ENCODE measurements at places on chromosomes 2 and 18.

DNA sequence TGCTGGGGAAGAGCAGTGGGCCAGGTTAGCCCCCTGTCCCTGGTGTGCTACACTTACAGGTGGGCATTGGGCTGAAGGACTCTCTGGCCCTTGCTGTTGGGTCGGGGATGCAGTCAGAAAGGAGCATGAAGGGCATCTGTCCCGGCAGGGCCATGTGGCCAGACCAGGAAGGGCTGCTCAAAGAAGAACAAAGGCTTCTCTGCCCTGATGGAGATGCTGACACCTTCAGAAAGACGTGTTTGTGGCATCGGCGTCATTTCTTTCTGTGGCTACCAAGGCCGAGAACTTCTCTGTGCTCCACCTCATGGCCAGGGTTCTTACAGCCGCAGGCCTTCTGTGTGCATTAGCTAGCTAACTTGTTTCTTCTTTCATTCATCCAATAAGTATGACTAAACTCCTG, 239.1 kb downstream of the FAM210A start:
- no peak for DNase-seq

- no peak for DNase-seq
Measured at GRCh38 chr2:120440521-120441350, 94.8 kb downstream of the INHBB start.

DNA sequence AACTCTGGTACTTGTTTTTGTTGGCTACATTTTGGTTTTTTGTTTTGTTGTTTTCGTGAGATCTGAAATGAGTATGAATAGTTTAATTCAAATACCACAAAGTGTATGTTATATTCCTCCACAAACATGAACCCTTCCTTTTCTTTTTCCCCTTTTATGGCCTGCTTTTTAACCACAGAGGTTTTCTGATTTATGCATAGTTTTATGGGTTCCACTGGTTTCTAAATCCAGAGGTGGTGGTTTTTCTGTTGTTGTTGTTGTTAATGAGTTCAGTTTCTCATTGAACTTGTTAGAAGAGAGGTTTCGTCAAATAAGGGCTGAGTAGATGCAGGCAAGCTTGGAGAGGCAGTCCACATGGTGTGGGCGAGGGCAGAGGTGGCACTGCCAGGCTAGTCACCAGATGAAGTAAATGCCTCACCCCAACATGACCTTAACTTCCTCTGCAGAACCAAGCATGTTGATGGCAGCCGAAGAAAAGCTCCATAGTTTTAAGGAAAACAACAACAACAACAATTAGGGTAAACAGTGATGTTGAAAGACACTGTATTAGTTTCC, 72.5 kb downstream of the RIF1 start:
- DNase-seq = no peak

DNA sequence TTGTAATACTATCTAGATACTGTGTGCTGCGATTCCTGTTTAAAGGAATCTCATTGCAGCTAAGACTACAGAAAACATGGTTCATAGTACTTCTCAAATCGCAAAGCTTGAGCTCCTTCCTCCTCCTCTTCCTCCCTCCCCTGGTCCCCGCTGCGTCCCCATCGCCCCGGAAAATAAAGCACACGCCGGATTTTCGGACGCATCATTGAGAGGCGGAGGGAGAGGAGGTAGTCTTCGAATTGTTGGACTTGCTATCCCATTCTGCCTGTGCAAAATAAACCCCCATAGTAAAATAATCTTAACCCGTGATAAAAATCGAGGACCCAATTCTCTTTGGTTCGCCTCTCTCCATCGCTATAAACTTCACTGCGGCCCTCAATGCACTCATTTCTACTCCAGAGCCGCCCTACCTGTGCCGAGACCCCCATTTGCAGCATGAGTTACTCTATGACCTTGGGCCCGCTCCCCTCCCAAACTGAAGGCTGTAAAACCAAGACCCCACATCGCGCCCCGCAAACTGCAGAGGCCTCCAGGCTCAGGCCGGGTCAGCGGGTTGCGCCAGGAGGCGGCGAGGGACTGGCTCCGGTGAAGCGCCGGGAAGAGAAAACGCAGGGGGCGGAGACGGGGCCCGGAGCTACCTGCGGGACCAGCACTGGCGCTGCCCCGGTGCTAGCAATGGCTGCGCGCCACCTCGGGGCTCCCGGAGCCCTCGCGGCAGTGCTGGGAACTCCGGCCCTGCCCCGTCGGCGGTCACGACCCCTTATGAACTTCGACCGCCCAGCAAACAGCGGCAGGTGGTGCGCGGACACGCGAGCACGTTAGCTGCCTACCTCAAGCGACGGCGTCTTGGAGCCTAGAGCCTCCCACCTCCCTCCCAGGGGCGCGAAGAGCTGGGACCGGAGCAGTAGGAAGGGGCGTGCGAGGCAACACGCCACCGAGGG, 649 bp downstream of the ESCO1 start:
- DNase-seq = no peak

GRCh38 chr2:162277381-162277780, 34.1 kb upstream of the FAP start:
- no peak for DNase-seq

DNA sequence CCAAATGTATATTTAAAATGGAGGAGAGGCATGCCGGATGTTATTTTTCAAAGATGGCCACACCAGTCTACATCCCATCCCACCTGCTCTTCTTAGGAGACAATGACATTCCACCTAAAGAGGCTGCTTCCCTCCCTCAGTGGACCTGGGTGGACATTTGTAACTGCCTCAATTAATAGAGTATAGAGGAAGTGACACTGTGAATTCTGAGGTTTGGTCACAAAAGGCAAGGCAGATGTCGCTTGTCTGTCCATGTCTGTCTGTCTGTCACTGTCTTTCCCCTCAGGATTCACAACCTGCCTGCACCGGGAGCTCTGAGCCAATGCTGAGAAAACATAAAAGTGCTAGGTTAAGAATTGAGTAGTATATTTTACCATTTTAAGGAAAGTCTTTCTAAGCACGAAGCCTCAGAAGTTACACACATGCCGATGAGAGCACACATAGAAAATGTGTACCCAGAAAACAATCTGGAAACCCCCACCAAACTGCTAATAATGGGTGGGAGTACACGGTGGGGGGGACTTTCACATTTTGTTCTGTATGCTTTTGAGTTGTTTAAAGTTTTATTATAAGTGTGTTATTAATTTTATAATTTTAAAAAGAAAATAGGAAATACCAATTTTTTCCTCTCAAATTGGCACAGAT, 21.0 kb downstream of the MIB1 start:
- no peak for DNase-seq

DNA sequence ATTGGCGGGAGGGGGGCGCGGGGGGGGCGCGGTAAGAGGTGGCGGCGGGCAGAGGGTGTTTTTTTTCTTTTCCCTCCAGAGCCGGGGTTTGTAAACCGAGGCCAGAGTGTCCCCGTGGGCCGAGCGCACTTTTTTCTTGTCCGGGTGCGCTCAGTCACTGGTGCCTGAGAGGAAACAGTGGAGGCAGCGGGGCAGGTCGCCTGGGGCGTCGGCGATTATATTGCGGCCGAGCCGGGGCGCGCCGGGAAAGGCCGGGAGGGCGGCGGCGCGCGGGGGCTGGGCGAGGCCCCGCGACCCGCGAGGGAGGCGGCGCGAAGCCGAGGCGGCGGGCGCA, 275 bp downstream of the HOXD8 start:
- DNase-seq = no peak

- DNase-seq = no peak
Measured at GRCh38 chr18:59232309-59233016, 12.5 kb downstream of the GRP start.

- DNase-seq = no peak
Measured at GRCh38 chr2:8296306-8296705, 385.6 kb upstream of the ID2 start.

- peak; percentile 84 for DNase-seq
Measured at GRCh38 chr2:68441179-68441993, 25.7 kb downstream of the FBXO48 start.

DNA sequence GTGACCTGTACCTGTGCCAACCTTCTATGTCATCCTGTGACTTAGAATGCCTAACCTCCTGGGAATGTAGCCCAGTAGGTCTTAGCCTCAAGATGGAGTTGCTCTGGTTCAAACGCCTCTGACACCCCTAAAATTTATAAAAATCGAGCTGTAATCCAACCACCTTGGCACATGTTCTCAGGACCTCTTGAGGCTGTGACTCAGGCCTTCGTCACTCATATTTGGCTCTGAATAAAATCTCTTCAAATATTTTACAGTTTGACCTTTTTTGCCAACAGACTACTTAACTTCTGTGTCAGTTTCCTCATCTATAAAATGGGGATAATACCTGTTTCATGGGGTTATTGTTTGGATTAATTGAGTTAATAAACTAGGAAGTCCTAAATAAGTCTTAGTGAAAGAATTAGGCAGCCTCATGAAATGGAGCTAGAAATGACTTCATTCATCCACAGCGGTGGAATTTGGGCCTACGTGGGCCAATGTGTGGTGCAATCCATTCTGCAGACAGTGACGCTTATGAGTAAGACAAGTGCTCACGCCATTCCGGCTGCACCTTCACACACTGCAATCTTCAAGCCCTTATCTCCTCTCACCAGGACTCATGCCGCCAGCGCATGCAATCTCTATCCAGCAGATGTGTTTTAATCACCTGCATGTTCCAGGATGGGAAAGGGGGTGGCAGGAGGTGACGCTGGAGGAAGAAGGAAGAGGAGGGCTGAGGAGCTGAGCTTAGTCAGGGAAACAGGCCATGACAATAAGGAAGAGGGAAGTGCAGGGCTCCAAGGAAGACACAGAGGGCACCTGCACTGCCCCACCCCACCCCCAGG, 2.0 kb upstream of the UBE2F start:
- DNase-seq = no peak

GRCh38 chr2:64681479-64681967, 27.8 kb upstream of the SERTAD2 start:
- DNase-seq = no peak

DNA sequence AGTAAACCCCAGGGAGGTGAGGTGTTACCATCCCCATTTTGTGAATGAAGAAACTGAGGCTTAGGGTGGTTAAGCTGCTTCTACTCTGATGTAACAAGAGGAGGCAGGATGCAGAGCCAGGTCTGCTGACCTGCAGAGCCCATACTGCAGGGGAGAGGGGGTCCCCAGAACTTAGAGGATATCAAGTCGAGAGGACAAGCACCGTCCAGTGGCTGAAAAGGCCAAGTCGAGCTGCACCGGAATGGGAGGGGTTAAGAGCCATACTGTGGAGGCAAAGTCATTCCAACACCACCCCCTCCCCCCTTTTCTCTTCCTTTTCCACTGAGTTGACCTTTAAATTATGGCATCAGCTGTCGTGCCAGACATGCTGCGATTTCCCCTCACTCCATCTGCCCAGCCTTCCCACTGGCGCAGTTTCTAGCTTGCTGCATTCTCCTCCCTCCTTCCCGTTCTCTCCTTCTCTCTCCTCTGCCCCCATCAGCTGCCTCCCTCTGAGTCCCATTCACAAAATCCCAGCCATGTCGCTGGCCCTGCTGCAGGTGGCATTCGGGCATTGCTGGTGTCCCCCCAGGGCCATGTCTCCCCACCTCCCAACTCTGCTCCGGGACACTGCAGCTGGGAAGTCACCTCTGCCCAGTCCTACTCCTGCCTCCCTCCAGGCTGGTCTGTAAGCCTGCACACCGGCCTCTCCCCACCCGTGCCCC, 346.9 kb downstream of the DYSF start:
- no peak for DNase-seq

DNA sequence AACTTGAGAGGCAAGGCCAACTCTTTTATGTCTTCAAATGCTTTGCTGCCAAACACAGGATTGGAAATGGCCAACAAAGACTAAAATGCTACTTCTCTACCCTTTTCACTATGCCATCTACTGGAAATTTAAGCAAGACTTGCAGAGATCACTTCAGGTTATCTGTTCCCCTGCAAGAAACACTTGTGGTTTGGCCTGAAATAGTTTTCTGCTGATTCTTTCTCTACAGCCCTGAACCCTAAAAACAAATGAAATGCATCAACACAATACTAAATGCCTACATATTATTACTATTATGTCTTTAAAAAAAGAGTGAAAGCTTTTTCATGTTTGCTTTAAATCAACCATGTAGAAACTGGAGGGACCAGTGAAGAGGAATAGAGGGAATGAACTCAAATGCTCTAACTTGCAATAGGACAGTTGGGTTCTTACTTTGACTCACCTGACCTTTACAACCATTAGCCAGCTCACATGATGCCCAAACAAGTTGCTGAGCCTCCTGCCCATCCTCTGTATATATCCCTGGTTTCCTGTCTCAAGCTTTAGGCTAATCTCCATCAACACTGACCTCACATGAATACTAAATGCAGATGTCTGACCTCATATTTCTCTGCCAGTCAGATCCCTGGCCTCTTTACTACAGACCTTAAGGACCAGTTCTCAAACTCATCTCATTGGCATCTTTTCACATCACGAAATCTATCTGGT, 17.5 kb upstream of the ADAM17 start:
- DNase-seq = no peak

DNA sequence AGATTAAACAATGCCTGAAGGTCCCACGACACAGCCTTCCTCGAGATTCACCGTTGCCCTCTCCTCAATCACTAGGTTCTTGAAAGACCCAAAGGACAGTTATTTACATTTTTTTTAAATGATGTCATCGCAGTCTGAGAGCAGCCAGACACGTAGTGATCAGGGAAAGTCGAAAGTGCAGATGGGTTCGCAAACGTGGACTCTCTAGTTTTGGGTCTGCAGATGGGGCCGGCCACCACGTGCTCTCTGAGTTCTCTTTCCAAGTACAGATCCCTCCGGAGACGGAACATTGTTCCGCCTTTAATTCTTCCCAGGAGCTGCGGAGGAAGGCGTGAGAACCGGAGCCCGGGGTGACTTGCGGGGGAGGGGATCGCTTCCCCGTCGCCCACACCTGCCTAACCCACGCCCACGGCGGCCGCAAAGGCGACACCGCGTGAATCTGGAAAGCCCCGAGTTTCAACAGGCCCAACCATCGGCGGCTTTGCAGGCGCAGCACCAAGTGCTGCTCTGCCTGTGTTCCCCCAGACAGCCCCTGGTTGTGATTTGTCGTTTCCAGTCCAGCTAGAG, 54.3 kb downstream of the PKDCC start:
- peak; percentile 95 for DNase-seq

GRCh38 chr18:37505321-37505720, 60.3 kb downstream of the CELF4 start:
- DNase-seq = no peak

- no peak for DNase-seq
Measured at GRCh38 chr18:8406186-8406867, 202.9 kb upstream of the RAB12 start.

- DNase-seq = no peak
Measured at GRCh38 chr2:28656937-28657615, 94.6 kb upstream of the PPP1CB start.

- no peak for DNase-seq
Measured at GRCh38 chr18:41681138-41681880, 273.7 kb upstream of the PIK3C3 start.

- DNase-seq = no peak
Measured at GRCh38 chr18:50405582-50406271, 30.9 kb downstream of the SKA1 start.

GRCh38 chr2:184006998-184007397, 591.3 kb upstream of the ZNF804A start:
- DNase-seq = no peak

GRCh38 chr2:204205538-204205937, 269.0 kb downstream of the ICOS start:
- no peak for DNase-seq

- DNase-seq = no peak
Measured at GRCh38 chr2:203918264-203918663, 18.3 kb upstream of the ICOS start.

GRCh38 chr2:25190536-25190935, 22.2 kb upstream of the POMC start:
- no peak for DNase-seq

GRCh38 chr18:12423393-12423792, 15.7 kb downstream of the PRELID3A start:
- no peak for DNase-seq
